Hippocampal formation (tissue), 2 donors: ENCODE measurements at places on chromosomes 3 and 15.

DNA sequence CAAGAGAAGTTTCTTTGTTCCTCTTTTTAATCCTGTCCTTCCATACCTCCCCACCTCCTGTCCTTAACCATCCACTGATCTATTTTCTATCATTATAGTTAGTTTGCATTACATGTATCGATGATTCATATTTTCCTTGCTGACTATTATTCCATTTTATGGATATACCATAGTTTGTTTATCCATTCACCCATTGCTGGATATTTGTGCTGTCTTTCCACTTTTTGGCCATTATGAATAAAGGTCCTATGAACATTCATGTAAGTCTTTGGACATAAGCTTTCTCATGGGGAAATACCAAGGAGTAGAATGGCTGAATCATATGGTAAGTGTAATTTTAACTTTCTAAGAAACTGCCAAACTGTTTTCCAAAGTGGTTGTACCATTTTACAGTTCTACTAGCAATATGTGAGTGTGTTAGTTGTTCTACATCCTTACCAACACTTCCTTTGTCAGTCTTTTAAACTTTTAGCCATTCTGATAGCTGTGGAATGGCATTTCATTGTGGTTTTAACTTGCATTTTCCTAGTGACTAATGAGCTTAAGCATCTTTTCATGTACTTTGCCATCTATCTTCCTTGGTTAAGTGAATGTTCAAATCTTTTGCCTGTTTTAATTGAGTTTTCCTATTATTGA, 11.7 kb downstream of the ATP6V1A start:
- no peak for DNase-seq

GRCh38 chr3:43854283-43854682, 163.5 kb downstream of the ABHD5 start:
- DNase-seq = no peak

DNA sequence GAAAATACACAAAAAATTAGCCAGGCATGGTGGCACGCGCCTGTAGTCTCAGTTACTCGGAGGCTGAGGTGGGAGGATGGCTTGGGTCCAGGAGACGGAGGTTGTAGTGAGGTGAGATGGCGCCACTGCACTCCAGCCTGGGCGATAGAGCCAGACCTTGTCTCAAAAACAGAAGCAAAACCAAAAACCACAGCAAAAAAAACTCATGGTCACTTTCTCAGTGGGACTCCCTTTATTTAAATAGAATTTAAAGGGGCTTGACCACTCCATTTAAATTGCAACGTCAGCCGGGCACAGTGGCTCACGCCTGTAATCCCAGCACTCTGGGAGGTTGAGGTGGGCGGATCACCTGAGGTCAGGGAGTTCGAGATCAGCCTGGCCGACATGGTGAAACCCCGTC, 32.8 kb downstream of the ARHGAP31 start:
- DNase-seq = no peak

- DNase-seq = no peak
Measured at GRCh38 chr3:140943781-140944552, 2.3 kb downstream of the SLC25A36 start.

DNA sequence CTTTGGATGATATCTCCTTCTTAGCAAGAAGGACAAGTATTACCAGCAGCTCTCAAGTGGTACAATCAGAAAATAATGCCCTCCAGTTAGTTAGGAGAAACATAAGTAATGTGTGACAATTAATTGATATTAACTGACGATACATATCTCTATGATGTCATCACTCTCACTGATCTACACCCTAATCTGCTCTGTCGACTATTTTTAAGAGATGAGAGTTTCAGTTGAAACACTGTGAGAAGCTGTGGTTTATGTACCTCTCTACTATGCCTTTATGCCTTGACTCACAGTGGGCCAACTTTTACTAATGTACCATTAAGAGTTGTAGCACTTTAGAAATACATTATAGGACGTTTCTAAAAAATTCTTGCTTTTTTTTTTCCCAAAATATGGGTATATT, 8.6 kb downstream of the CEP152 start:
- no peak for DNase-seq

GRCh38 chr3:119649761-119650160, 10.6 kb downstream of the POPDC2 start:
- DNase-seq = no peak

GRCh38 chr15:70788114-70789049, 25.0 kb upstream of the UACA start:
- DNase-seq = no peak

- DNase-seq = no peak
Measured at GRCh38 chr15:67823314-67824196, 1.8 kb upstream of the SKOR1 start.

GRCh38 chr3:139564294-139564861, 24.8 kb upstream of the RBP1 start:
- no peak for DNase-seq

DNA sequence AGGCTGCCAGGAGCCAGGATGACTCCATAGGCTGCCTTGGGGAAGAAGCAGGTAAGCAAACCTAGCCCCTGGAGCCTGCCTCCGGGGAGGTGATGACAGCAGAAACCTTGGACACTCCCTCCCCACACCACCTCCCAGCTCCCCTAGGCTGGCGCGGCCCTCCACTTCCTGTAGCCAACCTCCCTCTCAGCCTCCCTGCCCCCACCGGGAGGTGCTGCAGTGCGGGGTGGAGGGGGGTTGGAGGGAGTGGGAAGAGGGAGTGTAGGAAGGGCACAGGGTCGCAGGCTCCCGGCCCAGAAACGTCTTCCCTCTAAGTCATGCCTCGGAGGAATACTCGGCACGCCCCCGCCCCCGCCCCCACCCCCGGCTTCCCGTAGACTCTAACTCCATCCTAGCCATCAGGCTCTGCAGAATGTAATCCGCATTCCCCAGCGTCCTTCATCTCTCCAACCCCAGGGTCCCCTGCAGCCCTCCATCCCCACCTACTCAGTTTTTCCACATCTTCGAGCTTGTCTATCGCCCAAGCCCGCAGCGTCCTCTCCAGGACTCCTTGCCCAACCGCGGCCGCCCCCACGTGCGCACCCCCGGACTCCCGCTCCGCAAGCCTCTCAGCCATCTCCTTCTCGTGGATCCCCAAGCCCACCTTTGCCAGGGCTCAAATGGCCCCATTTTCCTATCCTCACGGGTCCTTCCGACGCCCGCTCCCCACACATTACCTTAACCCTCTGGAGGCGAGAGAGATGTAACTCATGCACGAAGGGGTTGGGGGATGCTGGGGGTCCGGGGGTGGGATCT, 528 bp downstream of the LPCAT4 start:
- peak; percentile 4 for DNase-seq

DNA sequence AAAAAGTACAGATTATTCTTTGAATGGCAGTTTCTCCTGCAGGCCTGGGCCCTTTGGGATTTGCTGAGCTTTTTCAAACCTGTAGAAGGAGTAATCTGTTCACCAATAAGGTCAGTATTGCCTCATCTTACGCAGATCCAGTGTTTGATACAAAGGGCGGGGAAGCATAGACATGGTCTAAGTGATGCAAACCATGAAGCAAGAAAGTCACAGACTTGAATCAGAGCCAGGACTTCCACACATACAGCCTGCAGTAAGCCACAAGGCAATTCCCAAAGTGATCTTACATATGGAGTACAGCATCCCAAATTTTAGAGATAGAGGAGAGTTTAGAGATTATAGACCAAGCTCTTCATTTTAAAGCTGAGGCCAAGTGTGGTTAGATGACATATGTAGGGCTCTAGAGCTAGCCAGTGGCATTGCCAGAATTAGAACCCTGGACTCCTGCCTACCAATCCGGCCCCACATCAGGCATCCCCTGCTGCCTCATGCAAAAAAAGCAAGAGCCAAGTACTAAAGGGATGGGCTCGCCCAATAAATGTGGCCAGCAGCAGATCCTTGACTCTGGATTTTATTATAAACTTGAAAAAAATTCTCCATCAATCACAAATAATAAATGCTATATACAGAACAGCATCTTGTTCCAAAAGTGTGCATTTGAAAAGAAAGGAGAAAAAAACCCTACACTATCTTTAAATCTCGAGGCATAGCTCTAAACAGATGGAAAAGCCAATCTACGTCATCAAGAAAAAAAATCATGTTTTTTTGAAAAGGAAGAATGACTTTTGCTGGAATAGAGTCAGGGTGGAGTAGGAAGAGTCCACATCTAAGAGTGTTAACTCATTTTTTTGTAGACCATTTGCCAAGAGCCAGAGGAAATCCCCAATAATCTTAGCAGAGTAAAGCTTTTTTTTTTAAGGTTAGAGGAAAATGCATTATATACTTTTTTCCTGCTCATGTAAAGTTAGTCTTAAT, 24.0 kb downstream of the ABI3BP start:
- DNase-seq = no peak

DNA sequence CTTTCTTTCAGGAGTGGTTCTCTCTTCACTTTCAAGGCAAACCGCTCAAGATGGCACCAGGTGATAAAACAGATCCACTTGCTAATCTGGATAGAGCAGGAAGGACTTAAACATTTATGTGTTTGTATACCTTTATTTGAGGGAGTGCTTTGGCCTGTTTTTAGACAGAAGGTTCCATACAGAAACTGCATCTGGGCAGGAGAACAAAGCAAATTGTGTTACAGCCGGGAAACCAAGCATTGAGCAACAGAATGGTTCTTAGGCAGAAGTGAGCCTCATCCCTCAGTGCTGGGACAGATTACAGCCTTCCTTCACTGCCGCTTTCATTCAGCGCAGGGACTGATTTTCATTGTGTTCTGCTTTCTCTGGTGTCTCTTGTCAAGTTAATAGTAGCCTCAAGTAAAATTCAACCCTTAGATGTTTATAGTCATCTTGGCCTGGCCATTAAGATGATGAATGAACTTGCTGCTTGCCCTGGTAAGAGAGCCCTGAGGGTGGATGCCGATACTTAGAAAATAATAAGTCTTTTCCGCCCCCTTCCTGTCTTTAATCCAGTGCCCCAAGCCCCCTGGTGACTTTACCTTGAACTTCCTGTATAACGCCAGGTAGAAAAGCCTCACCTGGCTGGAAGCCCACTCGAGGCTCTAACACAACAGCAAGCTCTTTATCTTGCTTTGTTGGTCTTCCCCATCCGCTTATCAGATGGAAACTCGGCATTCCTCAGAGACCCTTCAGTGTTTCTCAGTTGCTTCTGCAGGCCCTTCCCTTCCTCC, 168.0 kb upstream of the CTDSPL start:
- DNase-seq = no peak

- DNase-seq = no peak
Measured at GRCh38 chr15:80556694-80557367, 138.3 kb upstream of the ABHD17C start.

- DNase-seq = no peak
Measured at GRCh38 chr3:13098192-13098988, 25.2 kb upstream of the IQSEC1 start.
